ENCODE measurements at places on chromosomes 16 and 17. TPM values are rescaled to one million over a fixed set of nuclear protein-coding genes. Genes with fewer than 3 reads are reported as not detected.

The MYH11 gene
- under 0.01 TPM for total RNA-seq

The HIGD1B gene
- total RNA-seq: not detected

The CHD9NB gene
- 1.1 TPM for total RNA-seq

The MYOCD gene
- total RNA-seq: under 0.01 TPM

The DGKE gene
- 6.2 TPM for total RNA-seq

The CMIP gene
- 8.3 TPM for total RNA-seq

The XYLT1 gene
- total RNA-seq: 43.4 TPM

The SPATA22 gene
- 2.2 TPM for total RNA-seq

The RRAD gene
- 3.2 TPM for total RNA-seq

The SAMD14 gene
- total RNA-seq: 2.7 TPM

The MC1R gene
- 4.7 TPM for total RNA-seq

The CCL8 gene
- total RNA-seq: 0.36 TPM

The MT1B gene
- not detected for total RNA-seq

The WFIKKN2 gene
- under 0.01 TPM for total RNA-seq

The ATF7IP2 gene
- 8.0 TPM for total RNA-seq

The QPRT gene
- 18.0 TPM for total RNA-seq

The CBX2 gene
- total RNA-seq: 0.88 TPM

The CDH5 gene
- 0.72 TPM for total RNA-seq

The B4GALNT2 gene
- not detected for total RNA-seq

The ABCC11 gene
- under 0.01 TPM for total RNA-seq

The KRT36 gene
- 0.36 TPM for total RNA-seq

The GPRC5B gene
- 1.2 TPM for total RNA-seq

The SHISA9 gene
- total RNA-seq: under 0.01 TPM

The OR1A1 gene
- total RNA-seq: not detected

The SOST gene
- total RNA-seq: not detected

The DDX5 gene
- 309 TPM for total RNA-seq

The GSE1 gene
- 49.6 TPM for total RNA-seq

The NAGS gene
- total RNA-seq: 0.36 TPM

The C17orf78 gene
- total RNA-seq: not detected

The EVPLL gene
- total RNA-seq: not detected

All from osteoblast (primary cell).